Caki2 (cell line): ENCODE measurements at places on chromosomes 5 and 9.
A peak's percentile ranks its signal among the peaks of the same experiment; 100 is the strongest.

- peak; percentile 72 for DNase-seq
Observed at GRCh38 chr9:3708751-3709150, 182.9 kb upstream of the RFX3 start.

GRCh38 chr5:141494761-141495452 is 6.0 kb downstream of the PCDHGC5 start:
- no peak for DNase-seq

DNA sequence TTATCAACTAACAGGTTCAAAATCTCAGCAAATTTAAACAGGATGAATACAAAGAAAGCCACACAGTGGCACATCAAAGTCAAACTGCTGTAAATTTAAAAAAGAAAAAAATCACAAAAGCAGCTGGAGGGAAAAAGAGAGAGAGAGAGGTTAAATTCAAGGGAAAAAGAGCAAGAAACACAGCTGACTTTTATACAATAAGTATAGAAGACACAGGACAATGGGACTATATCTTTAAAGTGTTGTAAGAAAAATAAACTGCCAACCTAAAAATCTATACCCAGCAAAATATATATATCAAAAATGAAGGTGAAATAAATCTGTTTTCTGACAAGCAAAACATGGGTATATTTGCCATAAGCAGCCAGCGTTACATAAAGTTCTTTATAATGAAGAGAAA is 261.5 kb downstream of the TLE1 start:
- no peak for DNase-seq

DNA sequence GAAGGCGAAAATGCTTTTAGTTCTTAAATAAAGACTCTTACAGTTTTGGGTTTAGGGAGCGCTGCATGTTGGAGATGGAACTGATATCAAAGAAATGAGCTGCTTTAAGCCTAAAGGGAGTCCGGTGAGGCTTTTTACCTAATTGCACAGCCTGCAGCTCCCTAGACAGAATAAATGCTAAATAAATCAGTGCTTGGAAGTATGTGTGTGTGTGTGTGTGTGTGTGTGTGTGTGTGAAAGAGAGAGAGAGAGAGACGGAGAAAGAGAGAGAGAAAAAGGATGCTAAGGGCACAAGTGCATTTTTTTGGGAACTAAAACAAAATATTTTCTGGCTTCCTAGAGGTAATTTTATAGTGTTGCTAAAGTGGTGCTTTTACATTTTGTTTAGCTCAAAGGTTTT is 88.4 kb downstream of the MTRR start:
- DNase-seq = no peak

DNA sequence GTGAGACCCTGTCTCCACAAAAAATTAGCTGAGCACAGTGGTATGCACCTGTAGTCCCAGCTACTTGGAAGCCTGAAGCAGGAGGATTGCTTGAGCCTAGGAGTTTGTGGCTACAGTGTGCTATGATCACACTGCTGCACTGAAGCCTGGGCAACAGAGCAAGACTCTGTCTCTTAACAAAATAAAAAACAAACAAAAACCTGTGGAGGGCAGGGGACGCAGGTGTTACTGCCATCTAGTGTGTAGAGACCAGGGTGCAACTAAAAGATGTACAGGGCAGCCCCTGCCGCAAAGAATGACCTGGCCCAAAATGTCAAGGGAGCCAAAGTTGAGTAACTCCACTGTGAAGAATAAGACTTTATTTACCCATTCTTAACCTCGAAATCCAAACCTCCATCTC is 27.1 kb downstream of the ASPN start:
- DNase-seq = no peak
